Amniotic epithelial cell (primary cell): ENCODE measurements at places on chromosomes 2 and 18.
A peak's percentile ranks its signal among the peaks of the same experiment; 100 is the strongest.

GRCh38 chr18:35139517-35139916 is 98.3 kb downstream of the MAPRE2 start:
- DNase-seq = no peak

- DNase-seq = peak; percentile 50
Measured at GRCh38 chr2:191401287-191401686, 156.1 kb downstream of the MYO1B start.

DNA sequence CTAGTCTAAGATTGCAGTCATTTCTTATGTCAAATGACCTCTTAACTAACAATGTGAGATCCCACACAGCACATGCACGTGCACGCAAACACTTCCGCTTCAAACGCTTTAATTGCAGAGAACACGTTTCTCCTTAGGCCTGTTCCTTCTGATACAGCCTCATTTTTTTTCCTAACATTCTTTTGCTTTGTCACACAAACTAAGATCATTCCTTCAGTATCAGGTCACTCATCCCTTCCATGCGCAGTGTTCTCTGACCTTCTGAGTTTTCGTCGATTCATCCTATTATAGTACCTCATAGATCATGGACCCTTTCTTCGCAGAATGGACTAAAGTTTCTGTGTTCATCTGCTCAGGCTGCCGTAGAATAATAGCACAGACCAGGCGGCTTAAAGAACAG is 327.1 kb upstream of the CDH19 start:
- no peak for DNase-seq

GRCh38 chr2:70360661-70361270 is 58.9 kb upstream of the FAM136A start:
- DNase-seq = no peak

DNA sequence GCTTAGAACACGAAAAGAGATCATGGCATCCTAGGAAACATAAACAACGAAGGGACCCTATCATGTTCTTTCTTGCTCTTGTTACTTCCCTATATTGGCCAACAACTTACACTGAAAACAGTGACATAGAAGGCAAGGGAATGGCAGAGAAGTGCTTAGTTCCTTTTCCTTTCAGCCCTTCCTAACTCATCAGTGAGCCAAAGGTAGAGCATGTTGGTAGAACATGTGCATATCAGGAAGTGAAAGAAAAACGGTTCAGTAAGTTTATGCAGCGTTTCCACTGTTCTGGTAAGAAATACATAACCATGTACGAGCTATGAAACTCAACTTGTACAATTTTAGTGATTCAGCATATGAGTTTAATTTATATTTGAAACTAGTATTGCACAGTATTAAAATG is 21.7 kb downstream of the AKAIN1 start:
- no peak for DNase-seq

GRCh38 chr2:79393107-79393685 is 119.7 kb upstream of the CTNNA2 start:
- DNase-seq = no peak

- DNase-seq = peak; percentile 32
Measured at GRCh38 chr2:29304399-29305060, 189.3 kb downstream of the CLIP4 start.

GRCh38 chr18:63126134-63127069 is 193.2 kb downstream of the BCL2 start:
- peak; percentile 68 for DNase-seq

DNA sequence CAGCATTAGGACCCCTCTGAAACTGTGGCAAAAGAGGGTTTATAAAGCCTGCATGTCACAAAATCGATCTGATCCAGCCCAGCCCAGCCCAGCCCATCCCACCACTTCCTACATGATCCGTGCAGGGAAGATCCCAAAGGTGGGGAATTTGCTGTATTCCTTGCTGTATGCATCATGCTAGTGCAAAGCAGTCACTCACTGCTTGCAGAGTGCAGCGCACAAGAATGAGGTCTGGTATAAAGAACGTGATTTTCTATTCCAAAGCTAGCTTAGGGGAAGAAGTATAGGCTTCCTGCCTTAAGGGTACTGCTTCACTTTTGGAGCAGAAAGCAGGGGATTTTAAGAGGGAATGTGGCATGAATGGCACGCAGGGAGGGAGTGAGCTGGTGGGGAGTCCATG is 18.9 kb upstream of the SERPINB11 start:
- DNase-seq = no peak

- DNase-seq = peak; percentile 12
Measured at GRCh38 chr2:147449323-147449991, 395.4 kb upstream of the ACVR2A start.

DNA sequence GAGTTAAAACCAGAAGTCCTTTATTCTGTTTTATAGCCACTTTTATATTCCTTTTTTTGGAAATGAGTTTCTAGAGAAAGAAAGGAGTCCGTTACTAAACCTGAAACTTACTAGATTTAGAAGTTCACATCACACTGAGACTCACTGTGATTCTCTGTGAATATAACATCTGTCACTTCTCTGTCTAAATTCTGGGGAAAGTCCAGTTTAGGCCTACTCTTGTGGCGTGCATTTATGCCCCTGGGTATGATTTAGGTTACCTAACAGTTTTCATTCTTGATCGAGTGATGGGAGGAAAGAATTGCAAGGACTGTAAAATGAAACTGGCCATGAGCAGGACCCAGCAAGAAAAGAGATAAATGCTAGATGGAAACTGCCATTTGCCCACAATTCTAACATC is 449.6 kb downstream of the SPAG16 start:
- no peak for DNase-seq

DNA sequence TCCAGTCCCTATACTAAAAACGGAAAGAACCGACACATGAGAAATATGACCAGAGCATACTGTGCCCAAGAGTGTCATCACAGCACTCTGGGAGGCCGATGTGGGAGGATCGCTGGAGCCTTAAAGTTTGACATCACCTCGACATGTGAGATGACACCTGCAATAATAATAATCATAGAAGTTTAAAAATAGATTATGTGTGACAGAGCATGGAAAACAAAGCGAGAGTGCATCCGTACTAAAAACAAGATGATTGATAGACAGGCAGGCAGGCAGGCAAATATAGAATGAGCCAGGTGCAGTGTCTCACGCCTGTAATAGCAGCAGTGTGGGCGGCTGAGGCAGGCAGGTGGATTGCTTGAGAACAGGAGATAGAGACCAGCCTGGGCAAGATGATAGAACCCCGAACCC is 114.8 kb upstream of the ANKRD30BL start:
- DNase-seq = no peak

DNA sequence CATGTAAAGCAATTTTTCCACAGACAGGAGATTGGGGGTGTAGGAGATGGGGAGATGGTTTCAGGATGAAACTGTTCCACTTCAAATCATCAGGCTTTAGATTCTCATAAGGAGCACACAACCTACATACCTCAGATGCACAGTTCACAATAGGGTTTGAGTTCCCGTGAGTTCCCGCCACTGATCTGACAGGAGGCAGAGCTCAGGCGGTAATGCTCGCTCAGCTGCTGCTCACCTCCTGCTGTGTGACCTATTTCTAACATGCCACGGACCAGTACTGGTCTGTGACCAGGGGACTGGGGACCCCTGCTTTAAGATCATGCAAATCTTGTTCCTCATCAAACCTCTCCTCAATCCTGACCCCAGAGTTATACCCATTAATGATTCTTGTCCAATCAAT is 70.1 kb downstream of the RPE start:
- no peak for DNase-seq

- no peak for DNase-seq
Measured at GRCh38 chr2:48129293-48129950, 223.1 kb upstream of the FBXO11 start.

GRCh38 chr2:29024882-29025430 is 43.9 kb downstream of the TOGARAM2 start:
- DNase-seq = no peak

DNA sequence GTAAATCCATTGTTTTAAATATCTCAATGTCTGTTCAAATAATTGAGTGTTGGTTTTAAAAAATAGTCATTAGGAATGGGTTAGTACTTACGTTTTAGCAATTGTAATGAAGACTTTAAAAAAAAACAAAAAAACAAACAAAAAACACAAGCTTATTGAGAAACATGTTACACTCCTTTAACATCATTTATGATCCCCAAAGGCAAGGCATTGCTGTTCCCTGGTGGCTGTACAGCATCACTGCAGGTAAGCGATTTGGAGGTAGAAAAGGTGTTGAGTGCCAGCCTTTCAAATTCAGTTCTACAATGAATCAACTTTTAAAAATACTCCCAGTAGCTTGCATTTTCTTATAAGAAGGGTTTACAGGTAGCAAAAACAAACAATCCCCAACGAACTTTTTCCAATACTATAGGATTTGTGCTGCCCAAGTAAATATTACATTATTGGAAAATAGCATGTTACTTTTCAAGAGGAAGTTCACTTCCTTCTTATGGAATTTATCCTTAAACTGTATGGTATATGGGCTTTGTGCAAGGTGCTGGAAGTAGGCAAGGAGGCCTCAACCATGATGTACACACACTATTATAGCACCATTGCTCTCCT is 27.5 kb downstream of the CNRIP1 start:
- peak; percentile 36 for DNase-seq

- DNase-seq = no peak
Measured at GRCh38 chr18:10979411-10979810, 170.0 kb downstream of the PIEZO2 start.

- peak; percentile 75 for DNase-seq
Measured at GRCh38 chr2:55153584-55154299, 78.4 kb downstream of the CLHC1 start.

DNA sequence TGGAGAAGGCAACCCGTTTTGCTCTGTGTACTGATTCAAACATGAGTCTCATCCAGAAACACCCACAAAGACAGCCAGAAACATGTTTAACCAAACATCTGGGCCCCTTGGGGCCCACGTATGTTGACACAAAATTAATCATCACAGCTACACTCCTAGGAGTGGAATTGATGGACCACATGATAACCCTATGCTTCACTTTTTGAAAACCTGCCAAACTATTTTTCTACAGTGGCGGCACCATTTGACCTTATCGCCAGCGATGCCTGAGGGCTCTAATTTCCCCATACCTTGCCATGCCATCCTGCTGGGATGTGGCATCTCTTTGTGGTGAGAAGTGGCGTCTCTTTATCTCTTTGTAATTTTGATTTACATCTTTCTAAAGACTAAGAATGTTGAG is 38.5 kb downstream of the PSMG2 start:
- DNase-seq = peak; percentile 68

DNA sequence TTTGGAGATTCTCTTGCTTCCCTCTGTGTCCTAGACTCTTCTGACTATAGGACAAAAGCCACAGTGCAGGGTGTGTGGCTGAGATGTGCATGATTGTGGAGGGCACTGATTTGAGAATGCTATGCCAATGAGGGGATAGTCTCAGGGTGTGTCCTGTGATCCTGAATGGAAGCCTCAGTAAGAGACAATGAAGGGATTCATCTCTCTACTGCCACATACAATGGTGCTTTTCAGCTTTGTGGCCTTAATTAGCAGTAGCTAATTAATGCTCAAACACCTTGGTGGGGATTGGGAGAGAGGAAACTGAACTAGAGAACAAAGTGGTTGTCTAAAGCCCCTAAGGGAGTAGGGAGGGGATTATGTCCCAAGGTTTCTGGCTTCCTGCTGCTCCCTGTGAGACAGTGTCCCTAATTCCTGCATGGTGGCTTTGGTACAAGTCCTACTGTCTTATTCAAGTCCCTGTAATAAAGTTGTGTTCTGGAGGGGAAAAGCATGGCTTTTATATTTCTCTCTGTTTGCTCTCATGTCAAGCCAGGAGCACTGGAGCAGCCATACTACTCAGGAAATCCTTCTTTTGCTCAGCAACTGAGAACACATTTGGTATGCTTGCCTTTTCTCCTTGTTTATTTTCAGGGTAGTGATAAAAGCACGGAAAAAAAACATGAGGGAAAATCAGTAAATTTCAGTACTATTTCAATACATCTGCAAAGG is 415.2 kb upstream of the TCF4 start:
- DNase-seq = no peak

- no peak for DNase-seq
Measured at GRCh38 chr2:240922982-240923537, 16.9 kb downstream of the CROCC2 start.

GRCh38 chr2:144519934-144520731 is at the start of gene ZEB2:
TSS of gene ZEB2 (minus strand) at chr2:144520119. CDS start at chr2:144517350, 2,769 bp downstream.
- peak; percentile 68 for DNase-seq

DNA sequence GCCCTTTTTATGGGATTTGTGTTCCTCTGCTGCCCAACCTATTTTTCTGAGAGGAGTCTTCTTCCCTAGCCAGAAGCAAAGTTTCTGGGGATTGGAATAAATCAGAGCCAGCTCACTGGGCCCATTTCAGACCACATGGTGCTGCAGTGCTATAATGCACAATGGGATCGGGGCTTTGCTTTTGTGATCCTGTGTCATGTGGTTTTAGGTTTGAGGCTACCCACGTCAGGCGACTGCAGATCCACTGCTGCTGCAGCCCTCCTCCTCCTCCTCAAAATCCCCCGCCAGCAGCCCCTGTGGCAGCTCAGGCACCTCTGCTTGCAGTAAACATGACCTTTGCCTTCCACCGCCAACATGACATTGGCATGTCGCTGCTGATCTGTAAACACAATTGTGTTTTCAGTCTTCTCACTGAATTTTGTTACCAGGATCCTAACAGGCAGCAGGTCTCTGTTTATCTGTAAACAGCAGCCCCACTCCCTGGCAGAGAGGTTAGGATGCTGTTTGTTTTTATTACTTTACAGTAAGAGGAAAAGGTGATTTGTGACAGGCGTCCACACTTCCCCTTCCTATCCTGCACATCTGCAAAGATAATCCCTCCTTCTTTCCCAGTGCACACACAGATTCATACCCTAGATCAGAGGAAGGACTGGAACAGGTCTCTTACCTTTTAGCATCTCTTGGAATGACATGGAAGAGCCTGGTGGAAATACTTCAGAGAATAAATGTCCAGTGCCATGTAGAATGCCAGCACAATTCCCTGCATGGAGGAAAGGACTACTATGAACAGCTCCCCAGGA is 130.8 kb downstream of the FOXI3 start:
- no peak for DNase-seq

DNA sequence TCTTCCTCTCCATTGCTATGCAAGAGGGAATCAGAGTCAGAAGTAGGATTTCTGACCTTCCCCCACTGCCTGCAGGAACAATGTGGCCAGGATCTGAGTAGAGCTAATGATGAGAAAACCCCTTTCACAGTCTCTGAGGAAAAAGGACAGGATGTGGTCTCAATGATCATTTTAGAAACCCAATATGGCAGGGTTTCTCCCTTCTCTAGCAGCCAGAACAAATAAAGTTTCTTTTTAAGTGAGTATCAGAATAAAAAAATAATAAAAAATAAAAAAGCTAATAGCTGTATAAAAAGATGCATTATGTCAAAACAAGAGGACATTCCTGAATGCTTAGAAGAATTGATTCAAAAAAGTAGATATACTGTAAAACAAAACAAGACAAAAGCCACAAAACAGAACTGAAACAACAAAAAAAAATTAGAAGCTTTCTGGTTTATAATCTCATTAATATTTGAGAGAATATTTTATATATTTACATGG is 1124.9 kb upstream of the ZEB2 start:
- DNase-seq = no peak

- DNase-seq = no peak
Measured at GRCh38 chr2:223029287-223029686, 22.7 kb upstream of the KCNE4 start.

DNA sequence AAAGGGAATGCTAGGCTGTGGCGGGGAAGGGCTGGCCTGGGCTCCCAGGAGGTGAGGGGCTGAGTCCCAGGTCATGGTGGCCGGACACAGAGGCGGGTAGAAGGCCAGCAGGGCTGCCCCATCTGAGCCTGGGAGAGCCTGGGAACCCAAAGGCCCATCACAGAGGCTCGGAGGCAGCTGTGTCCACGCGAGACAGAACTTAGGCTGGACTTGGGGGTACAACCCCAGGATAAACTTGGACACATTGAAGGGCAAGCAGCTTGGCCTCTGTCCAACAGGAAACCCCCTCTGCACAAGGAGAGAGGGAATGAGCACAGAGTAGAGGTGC is 95.9 kb downstream of the ZFP36L2 start:
- no peak for DNase-seq

GRCh38 chr2:73141896-73142295 is 29.1 kb upstream of the RAB11FIP5 start:
- DNase-seq = no peak
